Mesothelial cell of epicardium (in vitro differentiated cells): ENCODE measurements at places on chromosomes 5 and 9.

DNA sequence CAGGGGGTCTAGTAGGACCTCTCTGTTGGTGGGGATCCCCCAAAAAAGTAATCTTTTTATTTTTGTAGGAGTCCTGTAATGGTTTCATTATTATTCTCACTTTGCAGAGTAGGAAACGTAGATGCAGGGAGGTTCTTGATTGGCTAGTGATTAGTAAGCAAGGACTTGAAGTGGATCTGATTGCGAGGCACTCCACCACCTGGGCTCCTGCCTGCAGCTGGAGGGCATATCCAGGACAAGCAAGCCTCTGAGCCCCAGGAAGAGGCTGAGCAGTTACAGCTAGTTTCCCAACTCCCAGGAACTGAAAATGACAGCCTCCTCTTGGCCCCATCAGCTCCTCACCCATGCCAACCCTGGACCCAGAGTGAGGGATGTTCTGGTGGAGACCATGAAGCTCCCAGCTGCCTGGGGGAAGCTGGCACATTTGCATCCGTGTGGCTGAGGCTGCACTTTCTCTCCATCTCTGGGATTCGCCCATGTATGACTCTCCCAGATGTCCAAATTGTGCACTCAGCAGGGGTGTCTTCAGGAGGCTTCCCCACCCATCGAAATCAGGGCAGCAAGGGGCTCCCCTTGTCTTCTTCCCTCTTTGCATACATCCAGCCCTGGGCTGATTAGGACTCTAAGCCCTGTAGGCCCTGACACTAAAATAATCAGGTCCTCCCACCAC, 10.2 kb downstream of the KCNIP1 start:
- no peak for DNase-seq

- DNase-seq, result no peak
Observed at GRCh38 chr9:107177243-107177839, 105.7 kb upstream of the RAD23B start.

DNA sequence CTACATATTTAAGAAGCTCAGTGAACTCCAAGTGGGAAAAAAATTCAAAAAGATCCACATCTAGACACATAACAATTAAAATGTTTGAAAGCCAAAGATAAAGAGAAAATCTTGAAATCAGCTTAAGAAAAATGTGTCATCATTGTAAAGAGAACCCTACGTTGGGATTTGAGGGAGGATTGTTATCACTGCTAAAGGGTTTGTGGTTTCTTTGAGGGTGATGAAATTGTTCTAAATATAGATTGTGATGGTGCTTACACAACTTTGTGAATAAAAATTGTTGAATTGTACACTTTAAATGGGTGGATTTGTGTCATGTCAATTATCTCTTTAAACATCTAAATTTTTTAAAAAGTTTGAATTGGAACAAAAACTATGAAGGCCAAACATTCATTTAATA, 92.2 kb upstream of the ADAMTS19 start:
- DNase-seq, result no peak

DNA sequence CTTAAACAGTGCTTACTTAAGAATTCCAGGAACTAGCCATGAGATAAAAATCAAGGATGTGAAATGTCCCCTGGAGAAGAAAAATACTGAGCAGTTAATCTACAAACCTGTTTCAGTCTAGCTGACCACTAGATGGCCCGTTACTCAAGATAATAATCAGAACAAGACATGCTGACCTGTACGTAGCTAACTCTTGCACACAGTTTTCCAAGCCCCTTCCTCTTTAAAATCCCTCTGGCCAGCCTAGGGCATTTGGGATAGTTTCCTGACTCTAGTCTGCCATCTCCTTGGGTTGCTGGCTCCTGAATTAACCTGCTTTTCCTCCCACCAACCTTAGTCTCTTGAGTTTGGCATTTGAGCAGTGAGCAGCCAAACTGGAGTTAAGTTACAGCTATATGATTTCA, 59.2 kb upstream of the TRAF1 start:
- no peak for DNase-seq

DNA sequence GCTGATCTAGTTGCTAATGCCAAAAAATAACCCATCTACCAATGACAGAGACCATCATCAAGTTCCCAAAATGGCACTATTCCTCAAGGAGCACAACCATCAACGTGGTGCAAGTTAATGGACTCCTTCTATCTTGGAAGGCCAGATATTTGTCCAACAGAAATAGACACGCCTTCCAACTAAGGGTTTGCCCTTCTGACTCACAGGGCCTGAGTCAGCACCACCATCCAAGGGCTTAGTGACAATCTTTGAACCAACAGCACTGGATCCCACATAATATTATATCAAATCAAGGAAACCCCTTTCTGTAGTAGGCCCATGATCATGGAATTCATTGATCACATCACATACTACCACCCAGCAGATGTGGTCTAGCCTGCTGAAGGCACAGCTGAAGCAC, 84.3 kb downstream of the MED27 start:
- no peak for DNase-seq

GRCh38 chr5:139871614-139872013, 76.0 kb downstream of the PSD2 start:
- no peak for DNase-seq

DNA sequence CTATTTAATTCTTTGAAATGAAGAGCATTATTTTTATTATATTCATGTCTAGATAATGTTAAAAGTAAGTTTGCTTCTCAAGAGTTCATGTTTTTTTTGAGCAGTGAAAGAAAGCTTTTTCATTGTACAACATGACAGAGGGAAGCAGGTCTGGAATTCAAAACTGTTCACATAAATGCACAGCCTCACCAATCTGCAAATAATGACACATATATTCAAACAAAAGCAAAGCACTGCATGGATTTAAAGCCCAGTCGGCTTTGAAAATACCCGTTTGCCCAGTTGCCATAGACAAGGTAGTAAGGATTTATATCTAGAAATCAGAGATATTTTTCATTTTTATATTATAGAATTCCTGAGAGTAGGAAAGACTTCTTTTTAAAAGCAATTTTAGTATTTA, 201.8 kb downstream of the CD180 start:
- DNase-seq, result no peak

DNA sequence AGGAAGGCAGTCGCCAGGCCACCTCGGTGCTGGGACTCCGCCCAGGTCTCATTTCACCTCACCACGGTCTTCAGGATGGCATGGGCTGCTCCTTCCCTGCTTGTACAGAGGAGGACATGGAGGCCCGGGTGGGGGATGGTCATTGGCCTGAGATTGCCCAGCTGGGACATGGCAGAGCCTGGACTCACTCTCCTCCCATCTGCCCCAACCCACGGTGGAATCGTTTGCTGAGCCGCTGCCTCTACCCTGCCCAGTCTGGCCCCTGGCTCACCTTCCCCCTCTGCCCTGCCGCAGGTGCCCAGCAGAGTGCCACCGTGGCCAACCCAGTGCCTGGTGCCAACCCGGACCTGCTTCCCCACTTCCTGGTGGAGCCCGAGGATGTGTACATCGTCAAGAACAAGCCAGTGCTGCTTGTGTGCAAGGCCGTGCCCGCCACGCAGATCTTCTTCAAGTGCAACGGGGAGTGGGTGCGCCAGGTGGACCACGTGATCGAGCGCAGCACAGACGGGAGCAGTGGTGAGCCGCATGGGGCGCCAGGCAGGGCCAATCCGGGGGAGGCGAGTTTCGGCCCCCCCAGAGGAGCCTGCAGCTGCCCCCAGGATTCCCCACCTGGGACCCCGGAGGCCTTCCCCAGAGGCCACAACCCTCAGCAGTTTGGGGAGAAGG, 36.7 kb downstream of the HK3 start:
- no peak for DNase-seq

DNA sequence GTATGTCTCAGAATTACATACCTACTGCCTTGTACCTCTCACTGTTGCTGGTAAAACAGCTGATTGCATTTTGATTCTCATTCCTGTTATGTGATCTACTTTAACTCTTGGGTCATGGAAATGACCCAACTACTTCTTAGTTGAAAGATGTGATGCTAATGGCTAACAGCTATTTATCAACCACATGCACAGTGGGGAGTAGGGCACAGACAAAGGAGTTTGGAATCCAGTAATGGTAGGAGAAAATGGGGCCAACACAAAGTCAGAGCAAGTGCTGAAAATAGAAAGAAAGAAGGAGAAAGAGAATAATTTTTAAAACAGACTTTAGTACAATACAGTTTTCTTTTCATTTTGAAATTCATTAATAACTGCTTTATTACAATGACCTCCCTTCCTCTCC, 241.0 kb downstream of the PTPRD start:
- no peak for DNase-seq

DNA sequence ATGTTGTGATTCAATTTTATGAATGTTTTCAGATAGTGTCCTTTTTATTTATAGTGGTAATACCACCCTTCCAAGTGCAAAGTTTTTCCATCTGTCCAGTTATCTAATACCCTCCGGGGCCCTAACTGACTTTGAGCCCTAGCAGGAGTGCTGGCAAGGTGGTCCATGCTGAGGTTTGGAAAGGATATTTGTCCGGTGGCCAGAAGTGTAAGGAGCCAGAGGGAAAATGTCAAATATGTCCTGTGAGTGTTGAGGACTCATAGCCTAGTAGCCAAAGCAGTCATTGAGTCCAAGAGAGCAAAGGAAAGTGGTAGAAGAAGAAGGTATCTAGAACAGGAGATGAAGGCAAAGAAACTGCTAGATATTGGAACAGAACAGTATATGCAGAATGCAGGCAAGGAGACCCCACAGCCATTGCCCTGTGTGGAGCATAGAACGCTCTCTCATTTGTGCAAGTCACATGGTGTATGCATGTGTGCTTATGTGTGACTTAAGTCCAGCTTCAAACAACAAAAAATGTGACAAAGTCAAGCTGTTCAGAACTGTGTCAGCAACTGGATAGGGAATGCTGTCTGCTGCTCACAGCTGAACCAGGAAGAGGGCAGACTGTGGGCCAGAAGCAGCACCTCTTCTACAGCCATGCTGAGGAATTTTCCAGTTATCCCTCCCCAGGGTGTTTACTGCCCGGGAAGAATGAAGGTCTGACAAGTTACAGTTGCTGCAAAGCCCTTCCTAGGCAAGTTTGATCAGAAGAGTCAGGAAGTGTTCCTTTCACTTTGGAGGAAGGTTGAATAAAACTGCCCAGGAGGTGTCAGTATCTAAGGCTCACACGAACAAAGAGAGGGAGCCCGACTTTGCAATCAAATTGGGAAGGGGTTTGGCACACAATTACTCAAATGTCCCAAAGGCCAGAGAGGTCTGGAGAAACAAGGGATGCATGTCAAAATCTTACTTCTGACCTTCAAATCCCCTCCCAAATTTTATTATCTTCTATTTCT, 463.3 kb upstream of the DMAC1 start:
- DNase-seq, result no peak

- DNase-seq, result peak; percentile 60
Observed at GRCh38 chr5:56951126-56951945, 587 bp downstream of the MIER3 start.

GRCh38 chr5:167104351-167104750, 1187.1 kb upstream of the WWC1 start:
- DNase-seq, result no peak

DNA sequence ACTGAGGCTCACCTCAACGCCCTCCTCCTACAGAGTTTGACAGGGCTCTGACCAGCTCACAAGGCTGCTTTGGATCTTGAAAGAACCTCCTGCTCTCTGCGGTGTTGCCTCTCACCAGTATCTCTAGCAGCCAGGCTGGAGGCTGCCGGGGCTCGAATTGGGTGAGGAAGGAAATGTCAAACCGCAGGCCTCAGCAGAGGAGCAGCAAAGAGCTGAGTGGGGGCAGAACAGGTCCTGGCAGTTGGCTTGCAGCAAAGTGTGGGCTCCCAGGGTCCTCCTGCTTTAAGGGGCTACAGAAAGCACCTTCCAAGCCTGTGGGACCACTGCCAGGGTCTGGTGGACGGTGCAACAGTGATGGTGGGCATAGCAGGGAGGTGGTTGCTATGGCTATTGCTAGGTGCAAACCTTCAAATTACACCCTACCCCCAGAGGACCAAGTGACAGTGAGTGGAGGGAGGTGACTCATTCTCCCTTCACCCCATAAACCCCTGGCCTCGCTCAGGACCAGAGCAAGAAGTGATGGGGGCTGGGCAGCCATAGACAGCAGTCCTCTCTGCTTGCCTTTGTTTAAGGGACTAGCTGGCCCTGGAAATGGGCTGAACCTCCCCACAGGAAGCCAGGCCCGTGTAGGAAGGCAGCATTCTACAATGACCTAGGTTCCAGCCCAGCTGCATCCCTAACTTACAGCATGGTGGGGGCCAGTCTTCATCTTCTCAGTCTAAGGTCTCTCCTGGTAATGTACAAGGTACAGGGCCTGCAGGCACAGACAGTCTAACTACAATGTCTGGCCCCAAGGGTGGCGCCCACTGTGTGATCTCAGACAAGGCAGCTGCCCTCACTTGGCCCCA, 18.7 kb downstream of the LCP2 start:
- DNase-seq, result no peak

- DNase-seq, result no peak
Observed at GRCh38 chr9:131214876-131215275, 61.4 kb downstream of the FAM78A start.

- DNase-seq, result no peak
Observed at GRCh38 chr5:171521219-171521633, 101.8 kb downstream of the FGF18 start.

DNA sequence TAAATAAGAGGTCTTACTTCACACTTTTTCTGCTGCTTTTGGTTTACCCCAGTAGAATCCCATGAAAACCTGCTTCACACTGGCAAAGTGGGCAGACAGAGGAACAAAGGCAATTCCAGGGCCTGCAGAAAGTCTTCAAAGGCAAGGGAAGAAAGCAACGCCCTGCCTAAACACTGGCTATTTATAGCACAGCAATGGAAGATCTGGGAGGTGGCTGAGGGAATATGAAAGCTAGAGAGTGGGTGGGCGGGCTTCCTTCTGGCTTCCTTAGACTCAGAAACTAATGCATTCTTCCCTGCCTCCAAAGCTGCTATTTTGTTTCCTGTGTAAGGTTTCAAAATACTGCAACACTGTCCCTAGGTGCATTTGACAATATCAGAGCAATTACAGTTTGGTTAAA, 46.8 kb downstream of the ELAVL2 start:
- no peak for DNase-seq

DNA sequence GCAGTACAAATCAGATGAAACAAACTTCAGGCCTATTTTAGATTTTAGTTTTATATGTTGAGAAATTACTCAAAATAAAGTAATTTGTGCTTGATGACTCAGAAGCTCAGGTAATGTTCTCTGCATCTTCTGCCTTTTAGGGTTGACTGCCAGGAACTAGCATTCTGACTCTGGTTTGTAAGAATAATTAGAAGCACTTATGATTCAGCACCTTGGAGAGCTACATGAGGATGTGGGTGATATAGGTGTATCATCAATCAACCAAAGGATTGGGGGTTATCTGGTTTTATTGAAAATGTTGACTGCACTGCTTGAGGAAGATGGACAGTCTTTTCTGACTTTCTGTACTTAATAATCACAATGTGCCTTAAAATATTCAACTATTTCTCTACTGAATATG, 118.7 kb upstream of the SGCD start:
- no peak for DNase-seq
